ENCODE measurements at places on chromosomes 12 and 14. TPM values are rescaled to one million over a fixed set of nuclear protein-coding genes. Genes with fewer than 3 reads are reported as not detected.

KIF26A gene
- total RNA-seq: 0.06 TPM

ANKRD13A gene
- 55.6 TPM for total RNA-seq

GDF3 gene
- total RNA-seq: not detected

SLC38A4 gene
- 0.26 TPM for total RNA-seq

RTN1 gene
- 2.9 TPM for total RNA-seq

P2RX4 gene
- total RNA-seq: 31.2 TPM

NANOG gene
- total RNA-seq: not detected

KCNMB4 gene
- total RNA-seq: 0.26 TPM

FOXN3 gene
- 8.5 TPM for total RNA-seq

ADAMTS20 gene
- not detected for total RNA-seq

Data from aortic smooth muscle cell (primary cell).